ENCODE measurements at places on chromosomes 5 and 9.

DNA sequence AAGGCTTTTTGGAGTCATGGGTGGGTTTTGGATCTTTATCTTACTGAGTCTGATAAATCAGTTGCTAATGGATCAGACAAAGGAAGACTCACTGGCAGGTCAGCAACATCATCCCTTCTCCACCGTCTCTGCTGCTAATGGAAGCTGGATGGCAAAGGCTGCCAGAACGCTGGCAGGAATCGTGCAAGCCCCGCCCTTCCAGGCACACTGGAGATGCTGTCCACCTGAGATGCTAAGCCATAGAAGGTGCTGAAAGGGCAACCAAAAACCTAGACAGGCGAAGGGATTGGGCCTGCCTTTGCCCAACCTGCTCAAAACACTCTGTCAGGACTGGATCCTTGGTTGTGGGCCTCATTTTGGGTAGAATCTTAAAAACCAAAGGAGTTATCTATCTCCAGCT, 139.5 kb upstream of the FSTL4 start:
- DNase-seq = no peak

GRCh38 chr5:126536874-126537273, 58.1 kb downstream of the ALDH7A1 start:
- DNase-seq = no peak

GRCh38 chr5:14595891-14596290, 14.3 kb downstream of the OTULINL start:
- no peak for DNase-seq

DNA sequence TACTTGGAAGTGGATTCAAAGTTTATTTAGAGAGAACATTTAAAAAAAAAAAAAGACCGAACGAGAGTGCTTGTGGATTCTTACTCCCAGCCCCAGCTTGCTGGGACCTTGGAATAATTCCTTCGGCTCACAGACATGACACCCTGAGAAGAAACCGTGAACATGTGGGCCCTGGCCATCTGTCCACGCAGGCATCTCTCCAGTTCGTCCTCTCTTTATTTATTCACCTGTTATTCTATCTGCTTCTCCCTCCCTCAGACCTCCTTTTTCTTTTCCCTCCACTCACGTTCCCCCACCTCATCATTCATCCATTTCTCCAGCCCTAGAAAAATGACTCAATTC, 93.7 kb upstream of the PHYKPL start:
- no peak for DNase-seq

DNA sequence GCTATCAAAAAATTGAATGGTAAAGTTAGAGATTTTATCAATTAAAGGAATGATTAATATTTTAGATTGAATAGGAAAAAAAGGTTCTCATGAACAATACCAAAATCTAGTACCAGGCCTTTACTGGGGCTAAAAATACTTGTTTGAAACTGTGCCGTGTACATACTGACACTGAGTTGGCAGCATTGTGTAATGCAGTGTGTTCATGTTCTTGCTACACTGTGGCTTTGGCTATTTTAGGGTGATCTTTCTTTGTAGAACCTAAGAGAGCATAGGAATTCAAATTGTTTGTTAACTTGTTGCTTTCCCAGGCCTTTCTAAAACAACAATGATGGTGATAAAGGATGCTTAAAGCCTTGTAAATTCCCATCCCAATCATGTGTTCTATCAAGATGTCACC, 80.9 kb downstream of the KIF4B start:
- no peak for DNase-seq

DNA sequence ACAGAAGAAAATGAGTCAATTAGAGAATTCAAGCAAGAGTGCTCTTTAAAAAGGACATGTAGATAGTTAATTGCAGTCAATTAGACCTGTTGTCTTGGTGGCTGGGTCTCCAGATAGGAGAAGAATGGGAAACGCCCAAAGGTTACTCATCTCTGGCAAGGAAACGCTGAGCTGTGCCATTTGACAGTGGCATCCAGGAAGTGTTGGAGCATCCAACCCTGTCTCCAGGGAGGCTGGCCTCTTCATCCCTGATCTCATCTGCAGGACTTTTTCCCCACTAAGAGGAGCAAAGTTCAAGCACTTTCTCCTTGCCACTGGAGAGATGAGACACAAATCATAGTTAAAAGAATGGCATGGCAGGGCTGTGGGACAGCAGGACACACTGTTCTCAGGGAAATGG, 111.7 kb upstream of the MSX2 start:
- DNase-seq = no peak
